Activated T-cell treated with anti-CD3 and anti-CD28 coated beads for 48 hours (primary cell): ENCODE measurements at places on chromosomes 16 and 17.

DNA sequence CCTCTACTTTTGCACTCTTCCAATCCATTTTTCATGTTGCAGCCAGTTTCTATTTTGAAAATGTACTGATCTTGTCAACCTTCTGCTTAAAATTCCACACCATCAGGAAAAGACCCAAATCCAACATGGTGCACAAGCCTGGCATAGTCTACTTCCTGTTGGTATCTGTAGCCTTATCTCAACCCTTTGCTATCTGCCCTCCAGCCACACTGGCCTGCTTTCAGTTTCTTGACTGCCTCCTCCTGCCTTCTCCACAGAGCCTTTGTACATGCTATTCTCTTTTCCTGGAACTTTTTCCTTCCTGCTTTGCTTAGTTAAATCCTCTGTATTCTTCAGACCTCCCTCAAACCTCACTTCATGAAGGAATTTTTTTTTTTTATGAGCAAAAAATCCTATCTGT lies 31.5 kb downstream of the NLRP1 start:
- DNase-seq: no peak

- no peak for DNase-seq
Observed at GRCh38 chr17:32741381-32741780, 135.5 kb downstream of the MYO1D start.

GRCh38 chr16:526181-527014 lies 1.1 kb upstream of the CAPN15 start:
- DNase-seq: peak; percentile 6

- peak; percentile 40 for DNase-seq
Observed at GRCh38 chr16:56675685-56676210, 6.1 kb downstream of the MT1H start.

- DNase-seq: no peak
Observed at GRCh38 chr17:6374271-6374691, 60.6 kb downstream of the AIPL1 start.

- DNase-seq: no peak
Observed at GRCh38 chr16:4982056-4982867, 24.1 kb downstream of the SEC14L5 start.

- no peak for DNase-seq
Observed at GRCh38 chr17:61122326-61122913, 277.2 kb upstream of the TBX2 start.

- DNase-seq: no peak
Observed at GRCh38 chr16:69669577-69669976, 56.8 kb downstream of the NQO1 start.

- no peak for DNase-seq
Observed at GRCh38 chr17:66725956-66726355, 109.0 kb upstream of the CACNG5 start.
